ENCODE measurements at places on chromosomes 7 and 10.

- no peak for DNase-seq
Observed at GRCh38 chr10:107671960-107672359, 507.5 kb upstream of the SORCS1 start.

GRCh38 chr10:110356628-110357245 lies 52.0 kb upstream of the SMNDC1 start:
- DNase-seq: peak; percentile 77

DNA sequence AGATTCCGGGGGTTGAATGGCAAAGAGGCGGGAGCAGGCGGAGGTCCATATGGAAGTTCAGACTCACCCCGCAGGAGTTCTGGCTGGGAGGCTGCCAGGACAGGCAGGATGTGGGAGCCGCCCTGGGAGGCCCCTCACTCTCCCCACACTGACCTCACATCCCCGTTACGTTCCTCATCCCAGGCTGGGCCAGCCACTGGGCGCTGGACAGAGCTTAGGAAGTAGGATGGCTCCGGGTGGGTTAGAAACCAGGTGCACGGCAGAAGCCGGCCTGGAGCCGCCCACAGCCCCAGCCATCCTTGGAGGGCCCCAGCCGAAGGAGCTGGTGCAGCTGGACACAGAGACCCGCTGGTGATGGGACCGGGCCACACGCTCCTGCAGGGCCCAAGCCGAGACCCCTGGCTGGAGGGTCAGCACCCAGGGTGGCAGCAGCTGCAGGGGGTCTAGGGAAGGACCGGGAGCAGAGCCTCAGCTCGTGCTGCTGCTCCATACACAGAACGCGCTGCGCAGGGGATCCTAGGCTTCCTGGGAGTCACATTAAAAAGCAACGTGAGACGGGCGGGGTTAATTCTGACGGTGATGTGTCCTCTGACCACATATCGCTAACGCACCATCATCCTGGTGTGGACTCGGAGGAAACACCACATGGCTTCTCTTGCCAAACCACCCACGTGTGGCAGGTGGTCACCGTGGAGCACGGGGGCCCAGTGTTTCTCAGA lies 98.6 kb upstream of the DIP2C start:
- DNase-seq: no peak

- DNase-seq: no peak
Observed at GRCh38 chr10:14891151-14891550, 12.5 kb downstream of the SUV39H2 start.

- no peak for DNase-seq
Observed at GRCh38 chr7:19001854-19002253, 115.6 kb downstream of the TWIST1 start.

- no peak for DNase-seq
Observed at GRCh38 chr10:30088178-30088577, 28.8 kb upstream of the JCAD start.

GRCh38 chr10:102841827-102842345 lies 4.7 kb upstream of the CYP17A1 start:
- no peak for DNase-seq

DNA sequence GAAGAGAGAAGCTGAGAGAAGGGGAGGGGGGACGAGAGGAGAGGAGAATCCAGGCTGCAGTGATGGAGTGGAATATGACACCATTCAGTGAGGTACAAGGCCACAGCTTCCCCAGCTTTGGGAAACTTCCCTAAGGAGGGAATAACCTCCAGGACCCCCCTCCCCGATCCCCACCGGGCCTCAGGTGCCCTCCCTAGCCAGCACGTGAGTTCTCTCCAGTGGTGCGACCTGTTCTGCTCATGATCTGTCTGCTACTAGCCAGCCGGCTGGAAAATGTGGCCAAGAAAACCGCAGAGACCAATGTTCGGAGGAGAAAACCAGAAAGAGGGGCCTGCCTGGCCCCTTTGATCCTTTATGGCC lies 39.9 kb upstream of the AGK start:
- no peak for DNase-seq

GRCh38 chr10:2660276-2660675 lies 407.1 kb upstream of the PFKP start:
- DNase-seq: no peak

DNA sequence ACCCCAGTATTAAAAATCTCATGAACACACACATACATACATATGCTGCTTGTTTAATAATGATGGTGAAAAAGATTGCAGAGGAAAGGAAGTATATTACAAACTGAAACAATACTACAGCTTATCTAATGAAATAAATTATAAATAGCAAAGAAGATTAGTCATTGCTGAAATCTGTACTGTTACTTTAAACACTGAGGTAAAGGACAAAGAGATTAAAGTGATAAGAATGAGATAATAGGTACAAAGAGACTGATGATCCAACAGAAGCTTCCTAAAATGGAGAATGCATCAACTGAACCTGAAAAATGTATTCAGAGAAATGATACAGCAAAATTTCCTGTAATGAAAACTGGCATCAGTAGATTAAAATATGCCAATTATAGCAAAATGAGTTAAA lies 91.5 kb upstream of the KCND2 start:
- no peak for DNase-seq

DNA sequence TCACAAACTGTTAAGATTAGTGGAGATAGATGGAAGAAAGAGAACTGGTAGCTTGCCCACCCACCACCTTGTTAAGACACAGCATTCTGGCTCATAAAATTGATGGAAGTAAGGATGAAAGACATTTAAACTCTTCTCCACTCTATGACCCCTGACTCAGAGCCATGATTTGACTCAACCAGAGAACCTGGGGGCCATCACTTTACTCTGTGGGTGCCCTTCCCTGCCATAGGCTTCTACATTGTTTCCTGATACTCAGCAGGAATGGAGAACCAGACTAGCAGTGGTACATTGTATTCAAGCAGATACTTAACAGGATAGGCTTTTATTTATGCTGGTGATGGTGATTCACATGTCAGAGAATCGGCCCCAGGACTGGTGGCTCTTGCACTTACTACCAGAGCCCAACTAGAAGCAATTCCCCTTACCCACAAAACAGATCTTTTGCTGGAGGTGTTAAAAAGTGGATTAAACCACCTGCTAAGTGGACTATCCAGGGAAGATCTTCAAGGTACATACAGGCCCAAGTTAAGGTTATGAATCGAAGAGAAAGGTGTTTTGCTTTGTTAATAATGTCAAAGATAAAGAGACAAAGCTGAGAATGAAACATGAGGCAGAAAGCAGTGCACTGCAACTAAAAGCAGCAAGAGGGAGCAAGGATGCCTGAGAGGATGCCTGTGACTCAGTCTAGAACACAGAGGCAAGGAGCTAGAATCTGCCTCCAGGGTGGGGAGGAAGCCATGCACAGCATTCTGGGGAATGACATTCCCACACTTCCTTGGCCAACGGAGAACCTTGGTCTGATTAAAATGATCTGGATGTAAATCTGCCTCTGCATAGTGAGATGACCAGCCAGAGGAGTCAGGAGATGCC lies 36.0 kb upstream of the GLI3 start:
- DNase-seq: no peak

DNA sequence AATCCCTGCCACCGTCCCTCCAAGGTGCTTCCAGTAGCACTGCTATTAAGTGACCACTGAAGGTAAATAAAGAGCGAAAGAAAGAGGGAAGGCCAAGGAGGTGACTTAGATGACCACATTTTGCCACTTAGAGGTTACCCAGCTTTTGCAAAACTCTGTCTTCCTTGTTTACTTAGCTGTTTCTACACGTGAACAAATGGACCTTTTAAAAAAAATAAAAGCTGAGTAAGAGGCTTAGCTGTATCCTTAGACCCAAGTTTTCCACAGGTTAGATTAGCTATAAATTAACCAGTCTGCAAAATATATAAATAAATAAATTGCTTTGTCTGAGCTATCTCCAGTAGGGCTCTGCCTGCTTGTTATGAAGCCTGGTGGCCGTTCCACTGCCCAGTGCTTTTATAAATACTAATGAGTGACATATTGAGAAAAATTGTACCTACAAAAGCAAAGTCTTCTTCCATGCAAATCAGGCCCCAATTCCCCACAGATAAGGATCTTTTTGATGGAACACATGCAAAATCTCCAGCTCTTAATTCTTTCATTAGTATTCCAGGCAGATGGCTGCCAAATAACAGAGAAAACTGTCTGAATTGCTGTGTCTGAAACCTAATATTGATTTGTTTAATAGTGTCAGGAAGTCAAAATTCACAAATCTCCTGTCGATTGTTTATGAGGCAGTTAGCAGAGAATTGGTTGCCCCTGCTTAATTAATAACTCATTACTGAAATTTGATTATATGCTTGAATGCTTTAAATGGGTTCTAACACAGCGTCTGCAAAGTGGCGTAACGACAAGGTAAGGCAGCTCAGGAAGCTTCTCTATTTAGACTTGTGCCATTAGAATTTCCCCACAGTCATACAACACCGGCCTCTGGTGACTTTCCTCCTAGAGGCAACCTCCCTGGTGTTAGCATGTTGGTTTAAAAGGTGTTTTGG lies 176.7 kb downstream of the EMX2 start:
- DNase-seq: no peak

DNA sequence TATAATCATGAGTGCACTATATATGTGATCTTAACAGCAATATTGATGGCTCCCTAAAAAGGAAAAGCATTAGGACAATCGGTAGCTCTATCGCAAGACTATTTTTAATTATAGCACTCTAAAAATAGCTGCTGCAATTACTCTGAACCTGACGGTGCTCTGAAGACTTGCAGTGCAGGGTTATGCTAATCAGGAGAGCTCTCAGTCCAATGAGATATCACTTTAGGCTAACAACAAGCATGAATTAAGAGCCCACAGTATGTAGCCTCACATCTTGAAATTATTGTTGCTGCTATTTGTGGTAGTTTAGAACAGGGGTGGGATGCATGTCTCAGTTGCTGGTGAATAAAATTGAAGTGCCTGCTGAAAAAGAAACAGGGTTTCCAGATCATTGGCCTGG lies 515.8 kb upstream of the AKR1E2 start:
- no peak for DNase-seq

GRCh38 chr10:124242365-124242764 lies 149.0 kb upstream of the CHST15 start:
- no peak for DNase-seq

- DNase-seq: no peak
Observed at GRCh38 chr7:101179117-101179516, 976 bp downstream of the NAT16 start.

GRCh38 chr7:149285603-149286002 lies 23.6 kb downstream of the ZNF783 start:
- no peak for DNase-seq

GRCh38 chr7:26457696-26458327 lies 166.2 kb downstream of the SNX10 start:
- no peak for DNase-seq

- DNase-seq: no peak
Observed at GRCh38 chr7:124202546-124202945, 169.7 kb upstream of the TMEM229A start.

DNA sequence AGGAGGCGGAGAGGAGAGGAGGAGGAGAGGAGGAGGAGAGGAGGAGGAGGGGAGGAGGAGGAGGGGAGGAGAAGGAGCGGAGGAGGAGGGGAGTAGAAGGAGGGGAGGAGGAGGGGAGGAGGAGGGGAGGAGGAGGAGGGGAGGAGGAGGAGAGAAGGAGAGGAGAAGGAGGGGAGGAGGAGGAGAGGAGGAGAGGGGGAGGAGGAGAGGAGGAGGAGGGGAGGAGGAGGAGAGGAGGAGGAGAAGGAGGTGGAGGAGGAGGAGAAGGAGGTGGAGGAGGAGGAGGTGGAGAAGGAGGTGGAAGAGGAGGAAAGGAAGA lies 15.5 kb upstream of the CRCP start:
- DNase-seq: no peak

- DNase-seq: no peak
Observed at GRCh38 chr7:154232700-154233099, 180.5 kb downstream of the DPP6 start.

- DNase-seq: no peak
Observed at GRCh38 chr10:101693651-101693977, 1.4 kb downstream of the FBXW4 start.

GRCh38 chr7:85125651-85126131 lies 61.2 kb downstream of the SEMA3D start:
- no peak for DNase-seq

GRCh38 chr7:151423936-151424335 lies 14.1 kb upstream of the WDR86 start:
- no peak for DNase-seq

- DNase-seq: no peak
Observed at GRCh38 chr7:25500393-25500921, 272.2 kb upstream of the NPVF start.

Measured in CD8-positive, alpha-beta memory T cell (primary cell).